ENCODE measurements at places on chromosomes 3 and 15.
A peak's percentile ranks its signal among the peaks of the same experiment; 100 is the strongest.

DNA sequence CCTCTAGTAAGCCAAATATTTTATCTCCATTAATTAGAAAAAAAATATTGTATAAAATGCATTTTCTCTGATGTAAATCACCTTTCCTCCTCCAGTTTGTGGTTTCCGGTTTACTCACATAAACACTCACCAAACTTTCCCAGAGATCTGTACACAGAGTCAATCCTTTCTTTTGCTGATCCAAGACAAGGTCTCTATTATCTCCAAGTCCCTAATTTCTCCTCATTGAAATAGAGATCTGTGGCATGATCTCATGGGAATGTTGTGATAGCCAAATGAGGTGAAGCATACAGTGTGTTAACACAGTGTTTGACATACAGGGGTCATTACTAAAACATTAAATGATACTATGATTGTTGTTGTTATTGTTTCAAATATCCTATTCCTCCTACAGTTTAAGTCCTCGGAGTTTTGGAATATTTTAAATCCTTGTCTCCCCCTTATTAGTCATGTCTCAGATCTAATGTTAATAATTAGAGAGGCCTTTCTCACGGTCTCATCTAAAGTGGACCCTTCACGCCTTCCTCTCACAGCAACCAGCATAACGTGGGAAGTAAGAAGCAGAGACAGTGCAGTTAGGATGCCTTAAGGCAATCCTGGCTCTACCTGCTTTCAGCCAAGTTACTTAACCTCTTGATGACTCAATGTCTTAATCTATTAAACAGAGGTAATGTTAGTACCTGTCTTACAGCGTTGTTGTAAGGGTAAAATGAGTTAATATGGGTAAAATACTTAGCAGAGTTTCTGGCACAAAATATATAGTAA lies 333.3 kb downstream of the GRM7 start:
- no peak for DNase-seq

DNA sequence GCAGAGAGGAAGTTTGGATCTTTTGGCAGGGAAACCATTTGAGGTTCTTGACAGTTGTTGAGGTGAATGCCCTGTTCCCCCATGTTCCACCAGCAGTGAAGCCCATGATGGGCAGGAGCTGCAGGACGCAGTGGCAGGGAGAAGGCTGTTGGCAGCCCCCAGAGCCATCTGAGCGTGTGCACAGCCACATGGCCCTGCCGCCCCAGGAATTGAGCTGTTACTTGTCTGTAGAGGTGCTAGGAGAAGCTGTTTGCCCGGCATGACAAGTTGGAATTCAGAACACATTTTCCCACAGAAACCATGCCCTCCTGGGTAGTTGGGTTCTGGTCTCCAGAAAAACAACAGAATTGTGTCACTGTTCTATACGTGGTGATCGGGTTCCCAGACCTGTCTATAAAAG lies 218.2 kb upstream of the NR2E3 start:
- DNase-seq, result no peak

DNA sequence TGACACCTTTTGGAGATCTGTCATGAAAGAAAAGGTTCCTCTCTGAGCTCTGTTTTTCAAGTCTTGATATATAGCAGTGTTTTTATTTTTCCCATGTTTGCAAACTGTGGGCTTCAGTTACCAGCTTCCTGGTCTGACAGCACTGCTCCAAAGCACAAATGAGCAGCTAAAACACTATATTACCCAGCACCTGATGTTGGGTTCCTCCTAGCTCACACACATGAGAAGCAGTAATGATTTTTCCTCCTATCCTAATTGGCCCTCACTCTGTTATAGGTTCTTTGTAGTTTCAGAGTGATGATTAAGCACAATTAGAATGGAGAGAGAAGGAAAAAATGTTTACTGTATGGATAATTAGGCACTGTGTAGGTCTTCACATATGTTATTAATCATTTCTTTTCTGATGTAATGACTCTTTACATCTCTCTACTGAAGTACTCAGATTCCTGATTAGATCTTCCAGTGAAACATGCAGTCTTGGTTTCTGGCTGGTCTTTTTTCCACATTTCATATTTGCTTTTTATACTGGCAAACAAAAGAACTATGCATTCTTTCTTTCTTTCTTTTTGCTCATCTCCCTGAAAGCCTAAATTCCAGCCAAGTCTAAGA lies 939.7 kb downstream of the NSUN3 start:
- no peak for DNase-seq

DNA sequence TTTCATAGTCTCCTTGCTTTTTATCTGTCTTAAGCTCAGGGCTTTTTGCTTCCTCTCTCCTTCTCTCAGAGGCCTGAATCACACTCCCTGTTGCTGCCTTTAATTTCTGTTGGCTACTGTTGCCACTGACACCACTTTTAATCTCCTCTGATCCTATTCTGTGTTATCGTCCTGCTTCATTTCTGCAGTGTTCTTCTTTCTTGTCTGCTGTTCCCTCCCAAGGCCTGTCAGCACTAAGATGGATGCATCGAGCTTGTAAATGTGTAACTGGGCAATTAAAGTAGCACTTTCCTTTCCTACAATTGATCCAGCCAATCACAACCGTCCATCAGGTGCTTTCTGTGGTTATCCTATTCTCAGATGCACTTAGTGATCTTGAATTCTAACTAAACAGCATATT lies 71.3 kb upstream of the VEPH1 start:
- no peak for DNase-seq

DNA sequence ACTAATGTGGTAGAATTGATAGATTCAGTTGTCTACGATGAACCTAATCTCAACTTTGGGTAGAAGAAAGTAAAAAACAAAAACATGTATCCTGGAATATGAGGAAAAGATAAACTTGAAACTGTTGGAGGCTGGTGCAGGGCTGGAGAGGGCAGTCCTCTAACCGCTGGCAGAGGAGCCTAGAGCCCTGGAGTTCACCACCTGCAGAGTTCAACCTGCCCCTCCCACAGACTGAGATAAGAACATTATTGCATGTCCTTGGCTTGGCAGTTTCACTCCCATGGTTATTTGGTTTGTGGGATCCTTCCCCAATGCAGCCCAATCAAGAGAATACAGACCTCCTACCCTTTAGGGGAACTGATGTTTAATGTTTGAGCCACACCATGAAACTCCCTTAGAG lies 53.2 kb upstream of the GATM start:
- no peak for DNase-seq

DNA sequence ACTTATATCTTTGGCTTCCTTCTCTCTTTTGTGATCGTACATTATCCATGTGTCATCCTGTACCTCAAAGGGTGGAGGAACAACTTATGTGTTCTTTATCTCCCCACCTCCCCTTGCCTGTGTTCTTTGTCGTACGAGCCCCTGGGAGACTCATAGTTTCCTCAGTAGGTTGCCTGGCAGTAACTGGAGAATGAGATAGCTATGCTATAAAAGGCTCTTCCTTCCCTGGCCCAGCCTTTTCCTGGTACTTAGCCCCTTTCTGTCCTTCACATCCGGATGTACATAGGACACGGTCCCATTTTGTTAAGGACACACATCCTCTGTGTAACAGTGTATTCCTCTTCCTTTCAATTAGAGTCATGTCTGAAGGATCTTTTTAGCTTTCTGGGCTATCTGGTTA lies 32.1 kb downstream of the PLCL2 start:
- no peak for DNase-seq

GRCh38 chr15:69574506-69574905 lies 121.9 kb downstream of the RPLP1 start:
- no peak for DNase-seq

GRCh38 chr3:69725994-69726571 lies 13.2 kb upstream of the MITF start:
- DNase-seq, result no peak

DNA sequence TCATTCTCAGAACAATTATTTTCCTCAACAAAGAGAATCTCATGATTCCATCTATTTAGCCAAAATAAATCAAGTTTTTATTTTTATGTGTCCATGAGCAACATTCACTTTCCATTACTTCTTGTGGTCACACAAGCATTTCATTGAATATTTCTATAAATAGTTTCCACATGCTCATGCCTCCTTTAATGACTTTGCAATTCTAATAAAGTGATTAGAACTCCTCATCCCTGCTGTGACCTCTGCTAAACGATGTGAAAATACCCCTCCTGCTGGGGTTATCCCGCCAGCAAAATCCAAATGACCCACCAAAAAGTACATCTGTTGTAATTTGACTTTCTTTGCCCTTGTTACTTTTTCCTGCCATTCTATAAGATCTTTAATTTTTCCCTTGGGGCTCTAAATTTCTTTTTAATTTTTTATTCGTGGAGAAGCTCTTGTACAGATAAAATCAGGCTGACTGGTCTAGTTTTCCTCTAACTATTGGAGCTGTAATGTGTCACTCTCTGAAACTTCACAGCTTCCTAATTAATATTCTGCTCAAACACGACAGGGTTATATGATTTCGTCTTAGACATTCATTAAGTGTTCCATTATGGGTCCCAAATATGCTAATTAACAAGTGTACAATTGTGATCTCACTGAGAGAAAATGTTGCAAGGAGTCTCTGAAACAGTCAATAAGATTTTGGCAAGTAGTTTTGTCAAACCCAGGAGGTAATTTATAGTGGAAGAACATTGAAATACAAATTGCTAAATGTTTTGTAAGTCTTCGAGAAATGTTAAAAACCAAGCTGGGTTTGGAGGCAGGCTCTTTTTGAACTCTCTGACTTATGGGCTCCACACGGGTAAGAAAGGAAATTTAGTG lies 533.1 kb upstream of the NAALADL2 start:
- no peak for DNase-seq

- no peak for DNase-seq
Observed at GRCh38 chr3:40258064-40258463, 51.4 kb upstream of the EIF1B start.

DNA sequence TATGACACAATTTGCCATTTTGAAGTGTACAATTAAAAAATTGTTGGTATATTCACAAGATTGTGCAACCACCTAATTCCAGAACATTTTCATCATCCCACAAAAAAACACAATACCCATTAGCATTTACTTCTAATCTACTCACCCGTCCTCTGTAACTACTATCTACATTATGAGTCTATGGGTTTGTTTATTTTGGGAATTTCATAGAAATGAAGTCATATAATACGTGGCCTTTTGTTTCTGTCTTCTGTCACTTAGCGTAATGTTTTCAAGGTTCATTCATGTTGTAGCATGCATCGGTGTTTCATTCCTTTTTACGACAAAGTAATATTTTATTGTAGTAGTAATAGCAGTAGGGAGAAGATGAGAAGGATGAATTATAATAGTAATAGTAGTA lies 55.2 kb upstream of the CNTN6 start:
- no peak for DNase-seq

GRCh38 chr3:76815561-76815960 lies 224.3 kb upstream of the ROBO2 start:
- no peak for DNase-seq

GRCh38 chr3:17195192-17195611 lies 310.4 kb downstream of the PLCL2 start:
- peak; percentile 43 for DNase-seq

DNA sequence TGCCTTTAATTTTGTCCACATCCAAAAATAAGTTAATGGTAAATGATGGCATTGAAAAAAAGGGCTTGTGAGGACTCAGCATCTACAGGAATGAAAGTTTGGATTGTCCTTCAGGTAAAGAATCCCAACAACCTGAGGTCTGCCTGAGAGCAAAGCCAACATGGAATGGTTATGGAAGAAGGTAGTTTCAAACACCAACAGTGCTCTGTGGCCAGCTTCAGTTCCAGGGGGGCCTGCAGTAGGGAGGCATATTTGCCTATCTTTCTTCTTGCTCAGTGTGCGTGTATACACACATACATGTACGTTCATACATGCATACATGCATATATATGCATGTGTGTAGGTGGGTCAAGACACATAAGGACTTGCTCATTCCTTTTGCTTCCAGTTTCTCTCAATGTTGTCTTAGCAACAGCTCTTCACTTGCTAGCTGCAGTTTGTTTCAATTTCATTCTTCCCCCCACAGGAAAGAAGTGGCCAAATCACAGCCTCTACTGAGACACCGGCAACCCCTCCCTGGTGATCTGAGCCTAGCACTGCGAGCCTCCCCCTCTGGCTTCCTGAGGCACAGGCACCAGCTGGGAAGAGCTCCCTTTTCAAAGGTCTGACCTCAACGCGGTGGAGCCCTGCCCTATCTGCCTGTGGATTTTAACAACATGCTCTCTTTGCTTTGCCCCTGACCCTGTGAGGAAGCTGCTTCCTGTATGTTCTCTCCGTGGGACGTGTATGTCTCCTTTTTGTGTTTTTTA lies 146.2 kb downstream of the KLF13 start:
- DNase-seq, result no peak

Measured in neural progenitor cell (in vitro differentiated cells).